ENCODE measurements at places on chromosomes 5 and 9. TPM values are rescaled to one million over a fixed set of nuclear protein-coding genes. Genes with fewer than 3 reads are reported as not detected.

Gene SH3TC2
- polyA plus RNA-seq, result 0.11 TPM

Gene SLC28A3
- polyA plus RNA-seq, result 0.02 TPM

Gene PHYHD1
- 25.6 TPM for polyA plus RNA-seq

Gene CFAP90
- polyA plus RNA-seq, result 0.92 TPM

Gene FLT4
- polyA plus RNA-seq, result 6.5 TPM

Gene CCNO
- polyA plus RNA-seq, result 0.33 TPM

Gene ABCA1
- 6.9 TPM for polyA plus RNA-seq

Gene IFNK
- not detected for polyA plus RNA-seq

Gene CTXN3
- not detected for polyA plus RNA-seq

Gene MPDZ
- polyA plus RNA-seq, result 14.6 TPM

Gene MSX2
- polyA plus RNA-seq, result 0.24 TPM

Gene CDH9
- 1.0 TPM for polyA plus RNA-seq

Gene FBXO4
- 0.44 TPM for polyA plus RNA-seq

Gene C9
- polyA plus RNA-seq, result not detected

Gene EMB
- 13.6 TPM for polyA plus RNA-seq

Gene GDA
- 0.17 TPM for polyA plus RNA-seq

Gene CSF2
- not detected for polyA plus RNA-seq

Gene LRSAM1
- polyA plus RNA-seq, result 9.7 TPM

Gene PDCD1LG2
- polyA plus RNA-seq, result not detected

Gene SUSD1
- 2.8 TPM for polyA plus RNA-seq

Gene ENTPD2
- 1.9 TPM for polyA plus RNA-seq

Gene SLC34A3
- 0.06 TPM for polyA plus RNA-seq

Gene TLX3
- not detected for polyA plus RNA-seq

Gene ENHO
- polyA plus RNA-seq, result 60.4 TPM

Gene CHSY3
- 0.24 TPM for polyA plus RNA-seq

Gene TRIM36
- 8.5 TPM for polyA plus RNA-seq

Gene PALM2AKAP2
- polyA plus RNA-seq, result 0.85 TPM

Gene GFPT2
- 83.7 TPM for polyA plus RNA-seq

Gene NHP2
- polyA plus RNA-seq, result 344 TPM

Gene NR2F1-AS1
- polyA plus RNA-seq, result 5.6 TPM

Gene DDX41
- polyA plus RNA-seq, result 135 TPM

Gene TMEM171
- 2.2 TPM for polyA plus RNA-seq

All from H1 (cell line).